ENCODE measurements at places on chromosomes 7 and 10.

GRCh38 chr10:18087355-18087754, 52.9 kb upstream of the CACNB2 start:
- no peak for DNase-seq

GRCh38 chr10:125824736-125825135, 1.4 kb downstream of the BCCIP start:
- DNase-seq = no peak

DNA sequence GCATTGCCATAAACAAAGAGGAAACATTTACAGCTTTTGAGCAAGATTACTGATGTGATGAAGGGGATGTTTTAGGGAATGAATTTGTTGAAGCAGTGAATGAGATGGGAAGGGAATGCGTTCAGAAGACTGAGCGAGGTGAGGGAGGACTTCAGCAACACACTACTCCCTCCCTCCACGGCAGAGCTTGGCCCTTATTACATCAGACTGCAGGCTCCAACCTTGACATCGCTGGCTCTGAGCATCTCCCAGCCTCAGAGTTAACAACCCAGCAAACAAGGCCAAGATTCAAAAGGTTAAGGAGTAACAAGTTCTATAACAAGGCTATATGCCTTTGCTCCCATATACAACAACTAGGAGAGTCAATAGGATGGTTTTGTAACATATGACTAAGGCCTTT, 164.4 kb downstream of the ELMO1 start:
- no peak for DNase-seq

GRCh38 chr7:132943645-132944044, 138.2 kb downstream of the CHCHD3 start:
- DNase-seq = no peak

- DNase-seq = no peak
These were observed 99.5 kb downstream of the ELFN1 start for GRCh38 chr7:1769286-1770200.

DNA sequence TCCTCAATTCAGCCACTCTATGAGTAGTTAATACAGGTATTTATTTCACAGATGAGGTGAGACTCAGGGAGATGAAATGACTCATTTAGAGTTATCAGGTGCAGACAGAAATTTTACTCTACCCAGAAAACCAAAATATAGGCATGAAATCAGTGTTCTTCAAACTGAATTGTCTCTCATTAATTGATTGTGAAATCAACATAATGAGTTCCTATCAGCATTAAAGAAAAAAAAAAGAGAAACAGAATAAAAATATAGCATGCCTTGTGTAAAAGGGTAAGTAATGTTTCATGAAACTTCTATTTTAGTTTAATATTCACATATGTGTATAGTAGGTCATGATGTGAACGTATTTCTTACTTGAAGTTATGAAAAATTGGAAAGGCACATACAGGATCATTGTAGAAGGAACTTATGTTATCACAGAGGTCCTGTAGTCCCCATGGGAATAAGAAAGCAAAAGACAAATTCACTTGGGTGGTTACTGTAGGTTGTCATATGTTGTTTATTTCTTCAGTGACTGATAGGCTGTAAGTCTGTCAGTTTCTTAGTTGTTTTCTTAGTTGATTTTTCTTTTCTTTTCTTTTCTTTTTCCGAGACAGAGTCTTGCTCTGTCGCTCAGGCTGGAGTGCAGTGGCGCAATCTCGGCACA, 47.5 kb downstream of the KAT6B start:
- no peak for DNase-seq

All from T-helper 2 cell (primary cell).